ENCODE measurements at places on chromosomes 3 and 15. TPM values are rescaled to one million over a fixed set of nuclear protein-coding genes. Genes with fewer than 3 reads are reported as not detected.

- no peaks in the 10 kb centered on the region for H3K27me3 ChIP-seq
- peaks cover 20% of the 10 kb centered on the region for H3K4me1 ChIP-seq
- peak overlapping the region; percentile 86 for H3K4me3 ChIP-seq
- DNase-seq: peak; percentile 8
- H3K36me3 ChIP-seq: peaks cover 24% of the 10 kb centered on the region
- H3K27ac ChIP-seq: peak overlapping the region; percentile 99
Measured at GRCh38 chr3:88057630-88058305, 1.0 kb downstream of the CGGBP1 start.

DNA sequence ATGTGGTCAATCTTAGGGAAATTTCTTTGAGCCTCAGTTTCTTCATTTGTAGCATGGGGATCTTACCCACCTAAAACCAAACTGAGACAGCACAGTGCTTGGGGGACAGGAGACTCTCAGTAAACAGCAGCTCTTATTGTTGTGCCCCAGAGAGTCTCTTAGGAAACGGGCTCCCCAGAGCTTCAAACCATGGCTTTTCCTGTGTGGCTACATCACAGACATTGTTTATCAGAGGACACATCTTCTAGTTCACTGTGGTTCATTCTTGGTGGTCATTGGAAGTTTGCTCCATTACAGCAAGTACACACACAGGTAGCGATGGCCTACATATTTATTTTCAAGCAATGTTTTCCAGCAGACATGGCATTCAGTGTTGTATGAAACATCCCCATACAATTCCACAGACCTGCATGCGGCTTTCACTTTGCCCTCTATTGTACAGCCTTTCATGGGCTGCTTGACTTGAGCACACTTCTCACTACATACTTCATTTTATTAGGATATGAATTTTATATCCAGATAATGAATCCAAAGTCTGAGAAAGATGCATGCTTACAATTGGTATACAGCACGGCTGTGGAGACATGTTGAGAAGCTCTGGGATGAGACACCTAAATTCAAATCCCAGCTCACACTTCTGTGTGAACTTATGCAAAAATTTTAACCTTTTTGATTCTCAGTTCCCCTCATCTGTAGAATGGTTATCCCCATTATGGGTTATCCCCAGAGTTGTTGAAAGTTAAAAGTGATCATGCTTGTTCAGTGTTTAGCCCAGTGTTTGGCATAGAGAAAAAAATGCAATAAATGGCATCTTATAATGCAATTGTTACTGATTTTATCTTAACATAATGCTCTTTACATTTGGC is 84.8 kb upstream of the ICE2 start:
- H3K4me3 ChIP-seq: no peak overlapping the region
- no peaks in the 10 kb centered on the region for H3K36me3 ChIP-seq
- no peak for DNase-seq

DNA sequence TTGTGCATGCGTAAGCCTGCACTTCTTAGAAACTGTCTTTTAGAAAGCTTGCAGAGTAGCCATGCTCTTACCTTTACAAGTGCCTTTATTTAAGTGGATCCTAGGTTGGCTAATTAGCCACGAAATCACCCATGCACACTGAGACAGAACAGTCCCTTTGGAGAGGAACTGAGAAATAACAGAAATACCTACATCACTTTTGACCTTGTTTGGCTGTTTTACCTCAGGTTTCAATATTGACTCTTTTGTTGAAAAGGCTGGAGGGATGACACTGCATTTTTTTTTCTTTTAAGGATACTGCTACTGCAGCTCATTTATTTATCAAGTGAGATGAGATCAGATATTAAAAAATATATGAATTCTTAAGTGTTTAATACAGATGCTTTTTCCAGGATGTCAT is 155.6 kb upstream of the GOLIM4 start:
- no peak overlapping the region for H3K27ac ChIP-seq
- peaks cover 26% of the 10 kb centered on the region for H3K4me1 ChIP-seq
- no peak for DNase-seq
- H3K36me3 ChIP-seq: no peaks in the 10 kb centered on the region
- peaks cover 21% of the 10 kb centered on the region for H3K27me3 ChIP-seq

DNA sequence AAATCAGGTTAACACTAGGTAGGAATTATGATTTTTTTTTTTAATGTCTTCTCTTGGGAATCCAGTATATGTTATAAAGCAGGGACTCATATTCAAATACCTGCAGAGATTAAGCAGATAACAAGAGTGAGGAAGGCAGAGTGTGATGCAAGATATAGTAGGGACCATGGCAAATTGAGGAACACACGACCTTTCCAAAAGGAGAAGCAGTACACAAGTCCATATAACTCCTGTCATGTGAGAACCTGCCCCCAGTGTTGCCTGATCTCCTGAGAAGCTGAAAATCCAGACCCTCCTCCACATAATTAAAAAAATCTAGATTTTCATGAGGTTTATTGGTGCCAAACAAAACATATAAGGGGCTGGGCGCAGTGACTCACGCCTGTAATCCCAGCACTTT is 3.6 kb downstream of the RFC4 start:
- H3K4me1 ChIP-seq: no peaks in the 10 kb centered on the region
- H3K27ac ChIP-seq: no peak overlapping the region
- no peaks in the 10 kb centered on the region for H3K27me3 ChIP-seq

HYAL1 gene
- total RNA-seq: 26.5 TPM

DNA sequence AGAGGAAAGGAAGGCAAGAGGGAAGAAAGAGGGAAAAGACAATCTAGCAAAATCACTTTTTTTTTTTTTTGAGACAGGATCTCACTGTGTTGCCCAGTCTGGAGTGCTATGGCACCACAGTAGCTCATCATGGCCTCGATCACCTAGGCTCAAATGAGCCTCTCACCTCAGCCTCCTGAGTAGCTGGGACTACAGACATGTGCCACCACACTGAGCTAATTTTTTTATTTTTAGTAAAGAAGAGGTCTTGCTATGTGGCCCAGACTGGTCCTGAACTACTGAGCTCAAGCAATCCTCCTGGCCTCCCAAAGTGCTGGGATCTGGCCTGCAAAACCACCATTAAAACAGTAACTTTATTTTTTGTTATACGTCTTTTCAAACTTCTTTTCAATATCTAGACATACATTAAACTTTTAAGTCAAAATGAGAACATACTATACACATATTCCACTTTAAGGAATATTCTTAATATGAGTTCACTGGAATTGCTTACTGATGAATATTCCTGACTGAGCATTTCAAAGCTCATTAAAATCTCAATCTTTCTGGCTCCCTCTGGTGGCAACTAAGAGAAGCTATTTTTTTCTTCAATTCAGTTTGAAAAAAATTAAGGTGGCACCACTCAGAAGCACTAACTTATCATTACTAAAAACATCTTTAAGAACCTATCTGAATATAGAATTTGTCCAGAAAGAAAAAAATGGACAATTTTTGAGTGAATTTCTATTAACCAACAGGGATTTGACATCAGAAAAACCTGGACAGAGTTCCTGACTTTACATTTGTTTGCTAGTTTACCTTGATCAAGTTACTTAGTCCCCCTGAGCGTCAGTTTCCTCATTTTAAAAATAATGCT is 40.9 kb downstream of the UACA start:
- no peak overlapping the region for H3K27ac ChIP-seq
- peaks cover 63% of the 10 kb centered on the region for H3K4me1 ChIP-seq
- no peak overlapping the region for H3K4me3 ChIP-seq
- no peak for DNase-seq

TEX55 gene
- total RNA-seq: not detected

- no peak overlapping the region for H3K4me3 ChIP-seq
- no peaks in the 10 kb centered on the region for H3K36me3 ChIP-seq
- peak; percentile 8 for DNase-seq
- peak overlapping the region; percentile 17 for H3K27ac ChIP-seq
Measured at GRCh38 chr3:127680798-127681221, 8.1 kb downstream of the ABTB1 start.

HYAL3 gene
- total RNA-seq: 1.2 TPM

Data from tibial nerve (tissue), 4 donors.